Hematopoietic multipotent progenitor cell treated with erythropoietin and hydrocortisone succinate and interleukin-3 and kit ligand, for 6 days (in vitro differentiated cells): ENCODE measurements at places on chromosomes 3 and 15.
A peak's percentile ranks its signal among the peaks of the same experiment; 100 is the strongest.

- DNase-seq = no peak
Observed at GRCh38 chr3:23985747-23986544, 40.9 kb downstream of the NR1D2 start.

- DNase-seq = no peak
Observed at GRCh38 chr15:74636984-74637383, 21.3 kb downstream of the CLK3 start.

DNA sequence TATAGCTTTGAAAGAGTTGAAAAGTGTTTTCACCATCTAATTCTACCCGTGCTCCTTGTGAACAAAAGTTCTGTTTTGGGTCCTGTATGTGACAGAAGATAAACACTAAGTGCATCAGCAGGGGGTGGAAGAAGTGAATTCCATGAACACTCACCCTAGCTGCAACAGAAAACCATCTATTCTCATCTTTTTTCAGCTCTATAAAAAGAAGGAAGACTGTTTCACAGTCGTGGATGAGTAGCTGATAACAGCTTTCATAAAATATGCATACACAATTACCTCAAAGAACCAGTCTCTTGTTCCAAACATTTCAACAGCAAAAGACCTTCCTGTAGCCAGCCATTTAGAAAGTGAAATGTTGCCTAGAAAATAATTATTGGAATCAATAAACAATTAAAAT is 281.7 kb upstream of the RASGRP1 start:
- DNase-seq = no peak

DNA sequence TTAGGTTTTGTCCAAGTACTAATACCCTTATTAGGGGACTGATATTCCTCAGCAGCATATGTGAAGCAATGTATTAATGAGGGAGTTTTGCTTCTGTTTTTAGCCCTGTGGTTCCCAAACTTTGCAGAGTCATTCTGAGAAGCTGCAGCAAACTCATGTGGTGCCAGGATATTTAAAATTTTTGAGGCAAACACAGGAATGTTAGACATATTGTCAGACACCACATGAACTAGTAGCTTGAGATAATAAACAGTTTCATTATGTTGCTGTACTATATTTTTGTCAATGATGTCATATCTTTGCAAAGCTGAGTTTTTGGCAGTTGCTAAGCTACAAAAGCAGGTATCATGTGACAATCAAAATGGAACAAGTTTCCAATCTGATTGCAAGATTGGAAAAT is 36.6 kb downstream of the ATP6V1A start:
- peak; percentile 52 for DNase-seq

DNA sequence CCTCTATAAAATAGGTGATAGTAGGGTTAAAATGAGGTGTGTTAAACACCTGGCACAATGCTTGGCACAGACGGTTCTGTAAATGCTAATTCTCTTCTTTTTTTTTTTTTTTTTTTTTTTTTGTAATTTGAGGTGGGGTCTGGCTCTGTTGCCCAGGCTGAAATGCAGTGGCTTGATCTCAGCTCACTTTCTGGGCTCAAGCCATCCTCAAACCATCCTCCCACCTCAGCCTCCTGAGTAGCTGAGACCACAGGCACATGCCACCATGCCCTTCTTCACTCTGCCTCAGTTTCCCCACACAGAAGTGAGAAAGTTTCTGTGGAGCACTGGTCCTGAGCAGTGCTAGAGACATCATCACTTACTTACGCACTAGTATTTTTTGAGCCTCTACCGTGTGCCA is 57.4 kb downstream of the SLC6A6 start:
- no peak for DNase-seq

DNA sequence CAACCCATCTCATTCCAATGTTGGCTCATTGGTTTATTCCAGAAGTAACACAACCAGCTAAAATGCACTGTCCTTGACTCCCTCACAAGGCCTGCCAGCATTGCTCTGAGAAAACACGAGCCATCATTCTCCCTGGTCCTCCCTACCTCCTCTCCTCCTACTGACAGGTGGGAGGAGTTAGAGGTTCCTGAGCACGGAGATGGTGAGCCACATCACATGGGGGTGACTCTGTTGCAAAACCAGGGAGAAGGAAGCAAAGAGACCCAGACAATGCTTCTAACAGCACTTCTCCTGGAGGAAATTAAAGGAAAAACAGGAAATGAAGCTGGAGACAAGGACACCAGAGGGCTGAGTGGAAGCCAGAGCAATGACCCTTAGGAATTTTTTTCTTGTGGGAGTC is 667.4 kb downstream of the NTRK3 start:
- DNase-seq = no peak

DNA sequence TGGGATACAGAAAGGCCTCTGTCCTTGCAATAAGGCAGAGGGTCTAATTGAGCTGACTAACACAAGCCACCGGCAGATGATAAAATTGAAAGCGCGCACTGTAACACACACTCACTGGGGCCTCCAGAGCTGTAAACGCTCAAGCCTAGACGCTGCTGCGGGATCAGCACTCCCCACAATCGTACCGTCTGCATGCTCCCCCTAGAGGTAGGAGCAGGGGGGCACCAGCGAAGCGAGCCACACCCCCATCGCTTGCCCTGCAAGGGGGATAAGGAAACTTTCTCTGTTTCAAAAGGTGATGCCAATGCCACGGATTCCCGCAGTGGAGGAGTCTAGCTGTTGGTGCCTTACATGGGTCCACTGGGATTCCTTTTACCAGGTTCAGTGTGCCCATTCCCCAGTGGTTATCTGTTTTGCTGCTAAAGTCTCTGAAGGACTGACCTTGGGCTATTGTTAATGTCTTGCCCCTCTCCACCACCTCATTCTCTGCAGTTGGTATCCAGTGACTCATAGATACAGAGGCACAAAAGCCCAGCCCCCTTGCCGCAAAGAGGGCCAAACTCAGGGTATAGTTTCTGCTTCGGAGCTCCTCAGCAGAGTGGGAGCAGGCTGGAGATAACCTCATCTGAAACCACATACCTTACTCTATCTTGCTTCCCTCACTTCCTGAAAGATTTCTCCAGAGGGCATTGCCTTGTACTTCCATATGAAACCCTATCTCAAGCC is 139.3 kb upstream of the KBTBD8 start:
- peak; percentile 12 for DNase-seq

DNA sequence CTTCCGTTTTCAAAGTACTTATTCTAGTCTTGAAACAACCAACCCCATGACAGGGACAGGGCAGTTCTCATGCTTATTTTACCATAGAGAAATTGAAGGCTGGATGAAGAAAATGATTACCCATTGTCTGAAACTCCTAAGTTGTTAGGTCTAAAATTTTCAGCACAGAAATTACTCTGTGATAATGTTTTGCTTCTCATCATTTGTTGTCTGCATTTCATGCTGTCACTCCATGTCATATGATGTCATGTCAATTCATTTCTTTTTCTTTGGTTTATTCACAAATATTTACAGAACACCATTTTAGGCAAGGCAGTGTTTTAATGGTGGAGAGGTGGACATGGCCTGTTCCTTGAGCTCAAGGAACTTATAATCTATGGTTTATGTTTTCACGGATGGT is 98.2 kb upstream of the RASGRP1 start:
- no peak for DNase-seq

GRCh38 chr3:54163441-54163840 is 41.1 kb downstream of the CACNA2D3 start:
- no peak for DNase-seq

DNA sequence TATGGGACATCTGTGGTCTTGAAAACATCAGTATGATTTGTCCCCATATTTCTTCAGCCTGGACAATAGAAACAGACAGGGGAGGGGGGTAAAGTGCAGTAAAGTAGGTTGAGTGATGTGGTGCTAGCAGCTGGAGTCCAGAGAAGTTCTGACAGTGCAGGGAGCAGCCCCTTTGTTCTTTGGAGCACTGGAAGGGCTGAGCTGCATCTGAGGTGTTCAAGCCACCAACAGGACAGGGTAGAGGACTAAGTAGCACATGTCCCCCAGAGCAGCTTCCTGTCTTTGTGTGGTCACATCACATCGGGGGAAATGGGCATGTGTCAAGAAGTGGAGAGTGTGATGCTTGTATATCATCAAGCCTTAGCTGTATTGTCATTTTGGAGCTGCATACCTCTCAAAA is 12.1 kb downstream of the MRPS22 start:
- no peak for DNase-seq

GRCh38 chr3:95654570-95655362 is 1159.6 kb upstream of the EPHA6 start:
- no peak for DNase-seq

DNA sequence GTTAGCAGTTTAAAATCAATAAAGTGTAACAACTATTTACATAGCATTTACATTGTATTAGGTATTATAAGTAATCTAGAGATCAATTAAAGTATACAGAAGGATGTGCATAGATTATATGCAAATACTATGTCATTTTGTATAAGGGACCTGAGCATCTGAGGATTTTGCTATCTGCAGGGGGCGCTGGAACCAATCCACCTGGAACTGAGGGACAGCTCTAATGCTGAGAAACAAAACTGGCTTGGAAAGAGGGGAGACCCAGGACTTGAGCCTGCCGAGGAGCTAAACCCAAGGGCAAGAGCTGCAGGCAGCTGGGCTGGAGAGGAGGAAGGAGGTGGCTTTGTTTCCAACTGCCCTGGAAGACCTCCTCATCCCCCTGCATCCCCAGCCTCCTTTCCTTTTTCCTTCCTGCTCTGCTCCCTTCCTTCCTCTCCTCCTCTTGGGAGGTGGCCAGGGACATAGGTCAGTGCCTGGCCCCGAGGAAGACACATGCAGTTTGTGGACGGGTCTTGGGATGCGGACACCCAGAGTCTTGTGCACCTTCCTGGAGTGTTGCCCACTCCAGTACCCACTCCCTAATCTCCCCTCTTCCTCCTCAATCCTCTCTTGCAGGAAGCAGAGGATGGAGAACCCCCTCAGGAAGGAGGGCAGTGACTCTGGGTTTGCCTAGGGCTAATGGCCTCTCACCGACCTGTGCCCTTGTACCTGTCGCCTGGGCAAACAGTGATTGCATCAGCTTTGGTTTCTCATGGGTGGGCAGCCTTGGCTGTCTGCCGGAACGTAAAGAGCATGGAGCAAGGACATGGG is 825 bp upstream of the RTP3 start:
- peak; percentile 79 for DNase-seq

- DNase-seq = no peak
Observed at GRCh38 chr3:25133588-25133987, 294.5 kb upstream of the RARB start.

DNA sequence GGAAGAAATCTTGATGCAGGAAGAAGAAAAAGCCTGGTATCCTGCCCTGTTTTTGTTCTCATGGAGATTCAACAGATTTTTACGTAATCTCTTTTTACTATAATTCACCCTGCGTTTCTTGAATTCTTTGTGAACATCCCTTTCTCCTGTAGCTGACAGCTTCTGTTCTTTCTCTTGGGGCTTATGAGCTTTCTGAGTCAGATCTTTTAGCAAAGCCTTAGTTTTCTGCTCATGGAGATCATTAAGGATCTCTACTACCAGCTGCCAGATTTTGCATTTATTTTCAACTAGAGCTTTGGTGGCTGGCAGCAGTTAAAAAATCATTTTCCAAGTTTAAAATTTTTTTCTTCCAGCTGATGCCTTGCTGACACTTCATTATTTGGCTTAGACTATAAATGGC is 51.6 kb downstream of the MOBP start:
- no peak for DNase-seq

DNA sequence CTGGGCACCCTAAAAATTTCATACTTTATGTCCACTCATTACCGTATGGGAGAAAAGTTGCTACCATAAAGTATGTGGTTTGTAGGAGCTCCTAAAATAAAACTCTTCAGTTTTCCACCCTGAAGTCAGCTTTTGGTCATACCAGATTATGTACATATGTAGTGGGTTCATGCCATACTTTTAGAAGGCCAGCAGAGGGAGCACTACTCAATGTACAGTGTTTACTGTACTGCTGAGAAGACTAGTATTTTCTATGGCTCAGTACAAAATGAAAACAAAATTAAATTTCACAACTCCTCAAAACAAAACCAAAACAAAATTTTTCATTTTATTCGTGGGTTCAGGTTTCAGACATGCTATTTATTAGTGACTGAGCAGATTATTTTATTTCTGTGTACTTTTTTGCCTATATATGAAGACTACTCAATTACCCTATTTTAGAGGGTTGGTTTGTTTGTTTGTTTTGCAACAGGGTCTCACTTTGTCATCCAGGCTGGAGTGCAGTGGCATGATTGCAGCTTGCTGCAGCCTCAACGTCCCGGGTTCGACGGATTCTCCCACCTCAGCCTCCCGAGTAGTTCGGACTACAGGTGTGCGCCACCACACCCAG is 24.3 kb downstream of the NXPE3 start:
- DNase-seq = peak; percentile 96

DNA sequence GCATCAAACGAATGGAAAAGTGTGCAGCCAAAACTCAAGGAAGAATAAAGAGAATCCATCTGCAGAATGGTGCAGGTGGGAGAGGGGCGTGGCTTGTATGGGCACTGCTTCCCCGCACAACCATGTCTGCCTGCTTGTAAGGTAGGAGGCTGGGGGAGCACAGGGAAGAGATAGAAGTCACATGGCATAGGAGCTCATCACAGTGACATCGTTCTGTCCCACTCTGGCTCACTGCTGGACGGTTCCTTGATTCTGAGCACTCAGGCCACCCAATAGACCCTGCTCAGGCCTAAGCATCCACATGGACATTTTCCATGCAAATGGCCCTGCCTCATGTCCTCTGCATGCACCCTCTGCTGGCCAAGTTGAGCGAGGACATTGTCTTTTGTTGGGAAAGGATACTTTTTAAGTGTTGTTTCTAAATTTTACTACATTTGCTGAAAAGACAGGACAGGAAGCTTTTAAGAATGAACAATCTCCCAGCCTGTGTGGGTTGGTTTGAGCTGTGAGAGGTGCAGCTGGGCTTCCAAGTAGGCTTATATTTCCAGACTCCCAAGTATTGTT is 3.1 kb downstream of the MYLK start:
- DNase-seq = peak; percentile 32
